ENCODE measurements at places on chromosomes 5 and 9.

DNA sequence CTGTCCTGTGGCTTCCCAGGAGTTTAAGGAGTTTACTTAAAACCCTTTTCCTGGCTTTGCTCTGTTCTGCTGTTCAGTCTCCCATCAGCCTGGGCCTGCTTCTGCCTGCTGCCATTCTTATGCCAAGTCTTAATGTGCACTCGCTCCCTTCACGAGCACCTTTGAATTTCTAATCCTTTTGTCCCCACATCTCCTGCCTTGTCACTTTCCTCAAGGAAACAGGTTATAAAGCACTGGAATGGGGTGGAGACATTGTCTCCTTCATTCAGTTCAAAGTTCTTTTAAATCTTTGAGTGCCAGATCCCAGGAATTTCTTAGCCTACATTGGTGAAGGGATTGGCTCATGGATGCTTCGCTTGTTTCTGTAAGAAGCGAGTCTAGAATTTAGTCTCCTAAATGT lies 87.2 kb upstream of the LIFR start:
- no peak for DNase-seq

DNA sequence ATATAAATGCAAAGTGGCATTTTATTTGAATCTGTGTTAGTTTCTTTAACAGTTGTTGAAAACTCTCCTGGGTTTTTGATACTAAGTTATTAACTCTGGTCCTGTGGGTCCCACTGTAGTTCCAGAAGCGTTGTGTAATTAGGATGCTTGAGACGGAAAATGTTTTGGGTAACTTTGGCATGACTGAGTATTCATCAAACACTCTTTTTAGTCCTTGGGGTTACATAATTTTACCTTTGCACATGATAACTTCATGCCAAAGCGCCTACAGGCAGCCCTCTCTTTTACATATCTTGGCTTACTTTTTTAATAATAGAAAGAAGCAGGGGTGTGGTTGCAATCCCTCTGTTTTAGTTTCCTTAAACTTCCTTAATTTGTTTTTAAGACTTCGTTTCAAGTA lies 12.2 kb downstream of the CSNK1G3 start:
- DNase-seq = no peak

DNA sequence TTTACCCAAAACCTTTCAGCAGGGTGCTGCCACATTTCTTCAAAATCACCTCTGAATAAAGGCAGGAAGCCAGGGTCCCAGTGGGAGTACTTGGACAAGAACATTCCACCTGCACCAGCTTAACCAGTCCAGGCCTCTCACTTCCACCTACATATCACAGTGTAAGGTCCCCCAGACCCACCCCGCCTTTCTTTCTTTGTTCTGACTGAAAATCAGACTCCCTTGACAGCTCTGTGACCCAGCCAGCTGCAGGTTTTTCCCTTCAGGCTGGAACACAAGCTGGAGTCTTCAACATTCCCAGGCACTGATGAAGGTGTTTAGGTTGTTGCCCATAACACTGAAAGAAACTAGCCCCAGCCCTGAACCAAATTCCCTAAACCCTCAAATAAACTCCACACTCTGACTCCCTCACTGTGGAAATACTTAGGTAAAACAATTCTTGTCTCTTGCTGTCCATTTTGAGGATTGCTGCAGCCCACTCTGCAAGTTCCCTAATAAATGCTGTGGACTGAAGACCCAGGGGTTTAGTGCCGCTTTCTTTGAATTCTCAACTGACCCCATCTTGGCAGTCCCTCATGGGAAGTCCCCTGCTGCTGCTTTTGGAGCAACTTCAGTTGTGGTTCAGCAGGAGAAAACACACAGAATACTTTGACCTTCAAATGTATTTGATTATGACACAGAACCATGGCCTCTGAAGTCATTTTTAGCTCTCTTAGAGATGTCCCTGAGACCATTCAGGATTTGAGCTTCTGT lies 24.8 kb downstream of the P4HA2 start:
- no peak for DNase-seq

DNA sequence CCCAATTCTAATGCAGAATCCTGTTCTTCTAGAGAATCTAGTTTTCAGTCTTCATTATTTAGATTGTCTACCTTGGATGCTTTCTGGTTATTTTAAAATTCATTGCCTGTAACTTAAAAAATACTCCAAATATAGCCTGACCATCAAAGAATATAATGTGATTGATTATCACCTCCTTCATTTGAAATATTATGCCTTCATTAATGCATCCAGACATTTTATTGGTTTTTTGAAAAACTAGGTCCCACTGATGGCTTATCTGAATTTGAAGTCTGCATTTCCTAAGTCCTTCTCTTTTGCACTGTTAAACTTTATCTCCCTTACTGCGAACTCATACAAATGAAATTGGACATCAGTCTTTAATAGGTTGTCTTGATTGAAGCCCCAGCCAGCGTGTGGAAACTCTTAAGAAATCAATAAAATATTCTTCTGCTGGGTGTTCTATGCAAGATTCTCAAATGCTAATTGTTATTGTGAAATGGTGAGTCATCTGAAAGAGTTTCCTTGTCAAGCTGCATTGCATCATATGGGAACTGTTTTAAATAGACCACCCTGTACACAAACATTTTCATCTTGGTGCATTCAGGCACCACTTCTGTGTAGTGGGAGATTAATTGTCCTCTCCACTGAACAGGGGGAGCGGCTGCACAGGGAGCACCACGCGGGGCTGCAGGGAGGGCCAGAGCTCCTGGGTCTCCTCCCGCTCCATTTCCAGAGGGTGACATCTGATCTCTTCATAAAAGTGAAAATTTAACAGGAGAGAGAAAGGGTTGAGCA lies 92.3 kb upstream of the FANCC start:
- no peak for DNase-seq

GRCh38 chr5:14914623-14915260 lies 43.2 kb upstream of the ANKH start:
- peak; percentile 33 for DNase-seq

DNA sequence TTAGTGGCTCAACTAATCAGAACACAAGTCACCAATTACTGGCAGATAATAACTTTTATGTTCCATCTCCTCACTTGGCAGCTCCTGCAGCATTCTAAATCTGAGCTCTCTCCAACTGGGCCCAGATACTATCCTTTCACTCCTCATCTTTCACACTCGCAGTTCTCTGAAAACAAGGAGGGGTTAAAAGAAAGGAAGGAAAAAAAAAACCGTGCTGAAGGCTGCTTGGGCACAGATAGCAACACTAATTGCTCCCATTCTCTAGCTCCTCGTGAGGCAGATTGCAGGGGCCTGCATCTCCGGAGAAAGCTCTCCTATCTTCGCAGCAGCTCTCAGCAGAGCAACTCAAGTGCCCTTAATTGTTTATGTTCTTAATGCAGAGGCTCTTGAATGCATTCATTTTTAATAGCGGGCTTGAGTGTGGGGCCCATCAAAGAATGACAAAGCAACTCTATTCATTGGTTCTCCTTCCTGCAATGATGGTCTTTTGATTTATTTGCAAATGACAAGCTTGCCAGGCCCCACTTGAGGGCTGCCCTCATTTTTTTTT lies 23.9 kb downstream of the TLE1 start:
- DNase-seq = no peak

DNA sequence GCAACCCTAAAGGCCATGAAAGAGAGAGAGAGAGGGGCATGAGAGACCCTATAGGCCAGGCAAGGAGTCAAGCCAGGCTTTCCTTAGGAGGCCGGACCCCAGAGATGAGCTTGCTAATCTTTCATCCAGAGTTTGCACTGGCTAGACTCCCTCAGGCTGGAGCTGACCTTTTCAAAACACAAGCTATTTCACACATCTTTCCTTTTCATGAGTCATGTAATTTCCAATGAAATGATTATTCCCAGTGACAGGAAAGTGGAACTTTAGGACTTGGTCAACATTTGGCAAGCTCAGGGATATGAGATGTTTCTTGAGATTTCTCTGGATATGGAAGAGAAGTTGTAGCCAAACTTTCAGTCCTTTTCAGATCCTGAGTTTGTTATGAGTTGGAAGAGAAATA lies 117.7 kb downstream of the TARS1 start:
- DNase-seq = no peak

GRCh38 chr9:83620841-83621636 lies 1.9 kb upstream of the IDNK start:
- DNase-seq = peak; percentile 52

All from H54 (cell line).